Stimulated activated CD4-positive, alpha-beta T cell treated with anti-CD3 and anti-CD28 coated beads, Interleukin-4, amount 100 ng/mL, for 48 hours (primary cell): ENCODE measurements at places on chromosomes 12 and 14.

GRCh38 chr14:39246618-39247017 lies 12.9 kb downstream of the MIA2 start:
- DNase-seq, result no peak

- no peak for DNase-seq
Observed at GRCh38 chr12:104464899-104465298, 8.2 kb downstream of the CHST11 start.

GRCh38 chr14:69151458-69152180 lies 1.3 kb downstream of the DCAF5 start:
- peak; percentile 62 for DNase-seq

- DNase-seq, result no peak
Observed at GRCh38 chr12:48192861-48193260, 9.4 kb downstream of the CCDC184 start.

- DNase-seq, result no peak
Observed at GRCh38 chr14:68820536-68820935, 27.7 kb upstream of the ZFP36L1 start.

DNA sequence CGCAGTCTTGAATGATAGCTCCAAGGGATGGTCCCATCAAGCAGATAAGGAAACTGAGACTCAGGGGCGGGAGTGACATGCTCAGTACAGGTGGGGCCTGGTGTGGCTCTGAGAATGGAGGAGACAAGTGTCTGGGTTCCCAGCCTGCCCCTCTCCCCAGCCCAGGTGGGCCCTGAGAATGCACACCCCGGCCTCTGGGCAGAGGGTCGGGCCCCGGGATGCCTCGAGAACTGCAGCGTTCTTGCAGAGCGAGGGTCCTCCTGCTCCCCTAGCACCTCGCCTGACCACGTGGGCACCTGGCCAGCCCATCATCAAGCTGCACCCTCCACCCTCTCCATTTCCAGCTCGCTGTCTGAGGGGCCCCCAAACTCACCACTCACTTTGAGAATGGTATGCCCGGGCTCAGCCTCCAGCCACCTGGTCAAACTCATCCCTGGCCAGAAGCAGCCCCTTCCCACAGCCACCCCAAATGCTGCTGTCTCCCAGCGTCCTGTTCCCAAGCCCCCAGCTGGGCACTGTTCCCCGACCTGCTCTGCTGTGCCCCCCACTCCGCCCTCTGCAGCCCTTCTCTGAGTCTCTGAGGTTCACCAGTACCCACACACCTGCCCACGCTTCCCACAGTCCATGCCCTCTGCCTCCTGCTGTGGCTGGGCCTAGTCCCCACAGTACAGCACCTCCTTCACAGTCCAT lies 44.3 kb downstream of the CYP46A1 start:
- DNase-seq, result no peak

GRCh38 chr12:113476176-113476986 lies 4.7 kb upstream of the LHX5 start:
- DNase-seq, result no peak

- no peak for DNase-seq
Observed at GRCh38 chr12:47378907-47379306, 299.1 kb upstream of the AMIGO2 start.

DNA sequence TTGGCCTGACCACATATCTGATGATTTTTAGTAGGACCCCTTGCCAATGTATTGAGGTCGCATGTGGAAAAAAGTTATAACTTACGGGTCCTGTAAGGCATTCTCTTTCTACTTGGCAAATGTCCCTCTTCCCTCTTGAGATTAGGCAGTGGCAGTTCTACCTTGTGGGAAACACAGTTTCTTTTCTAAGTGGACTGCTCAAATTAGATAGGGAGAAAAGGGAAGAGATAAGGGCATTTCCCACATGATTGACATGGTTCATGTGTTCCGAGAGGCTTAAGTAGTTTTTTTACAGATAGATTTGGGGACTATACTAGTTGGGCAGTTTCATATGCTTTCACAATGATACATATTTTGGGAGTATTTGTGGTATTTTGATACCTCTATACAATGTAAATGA lies 154.7 kb downstream of the FBXL14 start:
- no peak for DNase-seq

DNA sequence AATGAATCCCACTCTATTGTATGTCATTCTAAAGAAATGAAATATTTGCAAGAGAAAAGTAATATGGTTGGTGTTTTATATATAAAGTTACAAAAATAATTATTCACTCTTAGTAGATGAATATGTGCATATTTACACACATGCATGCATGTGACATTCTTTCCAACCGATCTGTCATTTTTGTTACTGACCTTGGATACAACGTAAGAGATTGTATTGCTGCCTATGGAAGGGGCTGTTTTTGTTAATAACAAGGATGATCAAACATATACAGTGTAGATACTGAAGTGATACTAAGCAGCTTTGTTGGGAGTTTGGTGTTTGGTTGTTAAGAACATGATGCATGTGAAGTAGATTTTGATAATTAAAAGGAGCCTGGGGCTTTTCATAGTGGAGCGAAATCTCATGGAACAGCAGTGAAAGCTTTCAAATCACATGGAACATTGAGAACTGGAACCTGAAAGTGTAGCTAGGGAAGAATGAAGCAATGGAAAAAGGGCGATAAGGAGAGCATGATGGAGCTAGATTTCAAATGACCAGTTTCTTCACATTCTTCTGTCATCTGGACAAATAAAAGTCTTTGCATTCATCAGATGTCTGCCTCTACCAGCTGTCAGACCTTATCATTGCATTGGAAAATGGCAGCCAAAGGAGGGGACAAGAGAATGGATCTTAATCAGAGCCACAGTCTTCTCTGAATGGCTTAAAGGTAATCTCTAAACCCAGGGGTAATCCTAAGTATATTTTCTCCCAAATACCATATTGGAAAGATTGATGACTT lies 10.0 kb downstream of the BORCS5 start:
- DNase-seq, result no peak

- DNase-seq, result no peak
Observed at GRCh38 chr14:101926620-101927019, 37.8 kb upstream of the DYNC1H1 start.

DNA sequence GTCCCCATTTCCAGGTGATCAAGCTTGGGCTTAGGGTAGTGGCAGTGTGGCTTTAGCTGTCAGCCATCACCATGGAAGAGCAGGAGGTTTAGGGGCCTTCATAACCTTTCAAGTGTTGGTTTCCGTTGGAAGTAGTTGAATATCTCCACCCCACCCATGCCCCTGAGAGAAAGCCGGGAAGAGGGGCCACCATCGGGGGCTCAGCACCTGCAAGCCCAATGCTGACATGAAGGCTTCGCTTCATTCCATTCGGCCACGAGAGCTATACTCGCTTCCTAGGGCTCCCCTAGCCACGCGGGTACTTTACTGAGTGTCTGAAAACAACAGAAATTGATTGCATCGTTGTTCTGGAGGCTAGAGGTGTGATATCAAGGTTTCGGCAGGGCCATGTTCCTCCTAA lies 234.8 kb downstream of the ZFP36L1 start:
- no peak for DNase-seq

DNA sequence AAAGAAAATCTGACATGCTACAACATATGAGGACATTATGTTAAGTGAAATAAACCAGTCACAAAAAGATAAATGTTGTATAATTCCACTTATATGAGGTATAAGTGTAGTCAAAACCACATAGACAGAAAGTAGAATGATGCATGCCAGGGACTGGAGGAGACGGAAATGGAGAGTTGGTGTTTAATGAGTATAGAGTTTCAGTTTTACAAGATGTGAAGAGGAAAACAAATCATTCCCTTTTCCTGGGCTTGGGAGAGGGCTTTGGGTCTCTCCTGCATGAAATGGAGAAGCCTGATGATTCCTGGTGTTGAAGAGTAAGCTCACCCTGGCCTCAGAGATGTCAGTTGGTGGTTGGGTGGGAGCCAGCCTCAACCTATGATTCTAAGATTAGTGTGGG lies 158.4 kb upstream of the PLXNC1 start:
- no peak for DNase-seq

GRCh38 chr12:105036937-105037649 lies 47.2 kb downstream of the ALDH1L2 start:
- DNase-seq, result no peak

GRCh38 chr14:20482382-20482781 lies 13.2 kb downstream of the PNP start:
- no peak for DNase-seq

DNA sequence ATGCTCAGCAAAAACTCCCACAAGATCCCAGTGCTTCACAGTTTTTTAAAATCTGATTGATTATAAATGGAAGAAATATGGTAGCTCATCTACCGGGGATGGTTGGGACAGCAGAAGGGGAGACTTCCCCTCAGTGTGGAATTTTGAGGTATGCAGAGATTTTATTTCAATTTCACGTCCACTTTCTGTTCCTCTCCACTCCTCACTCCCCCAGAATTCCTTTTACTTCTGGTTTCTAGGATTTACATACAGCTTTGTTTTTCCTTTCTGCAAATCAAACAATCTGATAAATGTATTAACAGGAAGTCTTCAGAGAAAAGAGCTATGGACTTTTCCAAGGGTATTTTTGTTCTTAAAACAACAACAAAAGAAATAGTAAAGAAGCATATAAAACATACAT lies 181.5 kb upstream of the ARHGAP5 start:
- DNase-seq, result no peak

DNA sequence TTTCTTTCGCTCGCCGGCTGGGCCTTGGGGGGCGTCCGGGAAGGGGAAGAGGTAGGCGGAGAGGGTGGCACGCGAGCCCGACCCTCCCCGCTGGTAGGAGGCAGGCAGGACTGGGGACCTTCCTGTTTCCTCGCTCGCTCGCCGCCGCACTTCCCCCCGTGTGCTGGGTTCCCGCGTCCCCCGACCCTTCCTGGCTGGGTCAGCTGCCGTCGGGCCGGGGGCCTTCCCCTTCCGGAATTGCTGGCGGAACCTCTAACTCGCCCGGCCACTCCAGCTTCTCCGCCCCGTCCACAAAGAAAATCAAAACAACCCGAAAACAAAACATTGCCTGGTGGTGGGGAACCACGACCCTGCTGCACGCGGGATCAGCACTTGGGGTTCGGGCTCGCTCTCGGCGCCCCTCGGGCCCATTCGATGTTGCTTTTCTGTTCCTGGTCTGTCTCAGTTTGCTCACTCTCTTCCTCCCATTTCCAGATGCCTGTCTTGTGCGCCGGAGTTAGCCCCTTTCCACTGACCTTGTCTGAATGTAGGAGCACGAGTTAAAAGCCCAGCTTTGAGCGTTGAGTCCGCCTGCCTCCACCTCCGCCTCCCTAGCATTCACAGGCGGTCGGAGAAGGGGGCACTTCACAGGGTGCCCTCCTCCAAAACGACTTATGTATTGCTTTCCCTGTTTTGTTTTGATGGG lies 581 bp downstream of the PAPOLA start:
- DNase-seq, result peak; percentile 31

GRCh38 chr12:115859231-115859630 lies 418.3 kb downstream of the MED13L start:
- no peak for DNase-seq

DNA sequence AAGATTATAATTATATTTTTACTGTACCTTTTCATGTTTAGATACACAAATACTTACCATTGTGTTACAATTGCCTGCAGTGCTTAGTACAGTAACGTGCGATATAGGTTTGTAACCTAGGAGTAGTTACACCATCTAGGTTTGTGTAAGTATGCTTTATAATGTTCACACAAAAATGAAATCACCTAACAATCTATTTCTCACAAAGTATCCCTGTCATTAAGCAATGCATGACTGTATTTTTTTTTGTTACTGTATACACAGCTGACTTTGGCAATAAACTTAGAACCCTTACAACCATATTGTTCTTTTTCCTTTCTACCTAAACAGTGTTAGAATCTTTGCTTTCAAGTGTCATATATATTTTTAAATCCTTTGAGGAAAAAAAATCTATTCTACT lies 303.0 kb upstream of the E2F7 start:
- DNase-seq, result no peak

GRCh38 chr14:64112867-64113678 lies 181.1 kb downstream of the ESR2 start:
- no peak for DNase-seq

DNA sequence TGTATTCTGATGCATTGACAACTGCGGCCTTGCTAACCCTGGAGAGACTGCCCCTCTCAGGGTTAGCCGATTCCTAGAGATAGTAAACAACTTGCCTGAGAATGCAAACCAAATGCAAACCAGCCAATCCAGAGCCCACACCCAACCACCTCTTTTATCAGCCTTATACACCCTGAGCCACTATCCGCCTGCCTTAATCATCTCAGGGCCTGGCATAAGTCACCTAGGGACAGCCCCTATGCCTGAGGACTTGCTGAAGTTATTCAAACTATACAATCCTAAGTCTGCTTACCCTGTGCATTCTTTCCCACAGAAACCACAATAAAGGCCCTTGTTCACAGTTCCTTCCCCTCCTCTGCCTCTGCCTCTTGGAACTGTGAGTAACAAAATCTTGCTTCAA lies 177.2 kb downstream of the KCNA5 start:
- peak; percentile 8 for DNase-seq

DNA sequence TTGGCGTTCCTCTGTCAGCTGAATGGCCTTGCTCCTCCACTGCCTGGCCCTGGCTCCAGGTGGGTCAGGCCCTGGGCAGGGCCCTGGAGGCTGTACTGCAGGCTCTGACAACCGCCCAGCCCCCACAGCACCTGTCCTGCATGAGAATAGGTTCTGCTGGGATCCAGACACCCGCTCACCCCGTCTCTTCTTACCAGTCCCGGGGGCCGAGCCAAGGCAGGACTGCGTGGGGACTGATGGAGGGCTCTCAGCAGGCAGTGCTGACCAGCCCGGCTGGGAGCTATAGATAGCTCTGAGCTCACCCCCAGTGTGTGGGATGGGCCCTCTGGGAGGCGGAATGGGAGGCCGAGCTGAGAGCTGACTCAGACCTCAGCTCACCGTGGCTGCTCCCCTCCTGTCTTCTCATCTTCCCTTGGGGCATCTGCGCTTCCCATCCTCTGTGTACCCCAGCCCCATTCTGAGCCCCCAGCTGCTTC lies 39.6 kb downstream of the TEAD4 start:
- DNase-seq, result no peak

- DNase-seq, result no peak
Observed at GRCh38 chr12:100584256-100584655, 10.8 kb downstream of the GAS2L3 start.

- no peak for DNase-seq
Observed at GRCh38 chr14:101463566-101464171, 97.6 kb upstream of the DIO3 start.

GRCh38 chr12:66051361-66051760 lies 79.2 kb downstream of the LLPH start:
- DNase-seq, result no peak

- peak; percentile 19 for DNase-seq
Observed at GRCh38 chr12:120687578-120688289, 785 bp downstream of the MLEC start.

- DNase-seq, result no peak
Observed at GRCh38 chr14:79491161-79491560, 720.1 kb downstream of the DIO2 start.
